ENCODE measurements at places on chromosomes 11 and 22. TPM values are rescaled to one million over a fixed set of nuclear protein-coding genes. Genes with fewer than 3 reads are reported as not detected.
A peak's percentile ranks its signal among the peaks of the same experiment; 100 is the strongest.

The MOGAT2 gene
- total RNA-seq = not detected

GRCh38 chr11:69301455-69302401 is 7.8 kb downstream of the MYEOV start:
- no peak for DNase-seq

The DRD4 gene
- 0.16 TPM for total RNA-seq

GRCh38 chr11:44535191-44535980 is 30.1 kb upstream of the CD82 start:
- no peak for DNase-seq

- no peak for DNase-seq
Measured at GRCh38 chr22:25380122-25380747, 160.8 kb downstream of the CRYBB2 start.

The PHLDB1 gene
- 1.3 TPM for total RNA-seq

DNA sequence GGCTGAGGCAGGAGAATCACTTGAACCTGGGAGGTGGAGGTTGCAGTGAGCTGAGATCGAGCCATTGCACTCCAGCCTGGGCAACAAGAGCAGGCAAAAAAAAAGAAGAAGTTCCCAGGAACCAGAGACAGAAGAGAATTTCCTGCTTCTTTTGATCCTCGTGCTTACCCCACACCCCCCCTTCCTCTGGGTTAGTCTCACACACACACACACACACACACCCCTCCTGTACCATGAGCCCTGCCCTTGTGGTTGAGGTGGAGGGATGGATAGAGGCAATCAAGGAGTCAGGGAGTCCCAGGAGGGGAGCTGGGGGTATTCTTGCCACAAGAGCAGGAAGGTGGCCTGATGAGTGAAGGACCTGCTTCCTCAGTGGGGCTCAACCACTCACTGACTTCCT is 4.1 kb upstream of the UBE2L6 start:
- no peak for DNase-seq

DNA sequence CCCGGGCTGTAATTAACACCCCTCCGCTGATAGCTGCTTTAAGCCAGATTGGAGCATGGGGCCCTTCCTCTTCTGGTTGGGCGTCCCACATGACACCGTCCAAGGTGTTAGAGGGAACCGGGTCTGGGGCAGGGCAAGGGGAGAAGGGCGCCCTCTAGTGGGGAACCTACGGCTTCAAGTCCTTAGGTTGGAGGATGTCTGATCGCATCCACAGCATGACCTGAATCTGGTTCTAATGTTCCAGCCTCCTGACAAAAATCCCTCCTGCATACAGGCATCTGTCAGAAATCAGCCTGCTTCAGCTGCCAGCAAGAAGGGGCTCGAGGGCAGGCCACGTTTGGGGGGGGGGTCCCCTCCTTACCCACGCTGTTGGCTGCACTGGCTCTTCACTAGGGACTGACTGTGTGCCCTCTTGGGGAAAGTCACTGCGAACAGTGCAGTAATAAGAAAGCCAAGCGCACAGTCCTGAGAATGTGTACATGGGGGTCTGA is 94.2 kb upstream of the TBCEL start:
- DNase-seq = peak; percentile 55

The OR51I1 gene
- total RNA-seq = not detected

DNA sequence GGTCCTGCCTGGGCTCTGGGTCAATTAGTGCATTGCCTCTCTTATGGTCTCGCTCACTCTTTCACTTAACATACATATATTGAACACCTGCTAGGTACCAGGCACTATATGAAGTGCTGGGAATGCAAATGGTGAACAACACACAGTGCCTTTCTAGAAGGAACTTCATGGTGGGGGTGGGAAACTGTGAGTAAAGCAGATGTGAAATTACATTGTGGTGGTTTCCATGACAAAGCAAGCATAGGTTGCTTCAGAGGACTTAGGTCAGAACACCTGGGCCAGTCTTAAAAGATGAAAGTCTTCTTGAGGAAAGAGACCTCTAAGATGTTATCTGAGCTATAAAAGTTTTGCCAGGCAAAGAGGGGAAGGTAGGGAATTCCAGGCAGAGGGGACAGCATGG is 231.3 kb downstream of the BUD13 start:
- DNase-seq = no peak

DNA sequence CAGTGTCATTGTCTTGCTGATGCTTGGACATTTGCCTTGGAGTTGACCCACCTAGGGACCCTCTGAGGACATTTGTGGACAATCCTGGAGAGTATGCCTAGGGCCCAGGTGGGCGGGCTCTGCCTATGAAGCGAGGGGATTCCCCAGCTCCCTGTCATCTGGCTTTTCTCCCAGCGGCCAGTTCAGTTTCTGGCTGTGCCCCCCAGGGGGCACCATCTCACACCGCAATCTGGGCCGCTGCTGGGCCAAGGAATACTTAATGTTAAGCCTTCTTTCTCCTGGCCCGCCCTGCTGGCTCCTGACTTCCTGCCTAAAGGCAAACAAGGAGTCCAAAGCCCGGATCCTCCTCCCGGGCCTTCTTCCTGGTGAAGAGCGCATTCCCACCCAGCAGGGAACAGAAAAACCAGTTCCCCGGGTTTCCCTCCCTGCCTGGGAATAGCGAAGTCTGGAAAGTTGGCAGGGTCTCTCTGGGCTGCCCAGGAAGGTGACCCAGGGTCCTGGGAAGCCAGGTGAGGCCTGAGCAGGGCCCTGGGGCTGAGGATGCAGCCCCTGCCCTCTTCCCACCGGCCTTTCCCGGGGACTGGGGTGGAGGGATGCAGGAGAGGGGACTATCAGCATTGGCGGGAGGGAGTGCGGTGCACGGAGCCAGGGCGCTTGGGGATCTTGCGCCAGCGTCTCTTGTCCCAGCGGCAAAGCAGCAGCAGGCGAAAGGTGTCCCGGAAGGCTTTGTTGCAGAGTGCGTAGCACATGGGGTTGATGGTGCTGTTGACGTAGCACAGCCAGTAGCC is 11.9 kb downstream of the CHRM1 start:
- DNase-seq = no peak

DNA sequence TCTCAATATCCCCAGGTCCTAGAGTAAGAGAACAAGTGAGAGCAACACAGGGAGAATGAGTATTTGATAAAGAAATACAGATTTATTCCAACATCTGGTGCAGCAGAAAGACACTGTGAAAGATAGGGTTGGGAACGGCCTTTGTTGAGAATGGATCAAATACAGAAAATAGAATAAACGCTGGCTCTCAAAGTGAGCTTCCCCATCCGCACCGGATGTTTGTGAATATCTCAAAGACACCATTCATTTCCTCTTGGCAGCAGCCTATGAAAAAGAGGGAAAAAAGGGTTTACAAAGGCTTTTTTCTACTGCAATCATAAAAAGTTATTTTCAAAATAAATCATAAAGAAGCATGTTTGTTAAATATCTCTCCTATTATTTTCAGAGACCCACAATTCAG is 279.3 kb downstream of the CASP12 start:
- no peak for DNase-seq

The ATXN10 gene
- 112 TPM for total RNA-seq

- DNase-seq = peak; percentile 22
Measured at GRCh38 chr11:8040921-8041285, 40.1 kb upstream of the TUB start.

DNA sequence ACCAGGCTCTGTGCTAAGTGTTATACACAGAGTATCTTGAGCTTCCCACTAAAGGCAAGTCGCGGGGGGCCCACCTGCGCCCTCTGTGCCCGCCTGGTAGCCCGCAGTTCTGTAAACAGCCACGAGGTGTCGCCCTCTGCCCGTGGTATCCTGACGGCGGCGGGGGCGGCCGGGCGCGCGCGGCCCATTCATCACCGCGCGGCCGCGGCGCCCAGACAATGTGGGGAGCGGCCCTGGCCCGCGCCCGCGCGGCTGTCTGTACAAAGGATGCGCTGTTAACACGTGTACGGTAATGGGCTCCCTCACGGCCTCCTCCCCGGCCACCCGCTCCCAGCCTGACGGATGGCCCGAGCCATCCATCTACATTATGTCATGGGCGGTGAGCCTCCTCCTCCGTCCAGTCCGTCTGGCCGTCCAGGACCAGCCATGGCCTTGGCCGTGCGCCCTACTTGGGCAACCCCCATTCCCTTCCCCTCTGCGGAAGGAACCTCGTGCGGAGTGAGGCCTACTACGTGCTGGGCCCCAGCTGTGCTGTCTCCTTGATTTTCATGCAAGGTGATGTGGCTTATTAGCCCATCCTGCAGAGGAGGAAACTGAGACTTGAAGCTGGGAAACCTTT is 99.4 kb downstream of the MIAT start:
- peak; percentile 53 for DNase-seq

The CPT1A gene
- total RNA-seq = 46.1 TPM

GRCh38 chr11:30358536-30358935 is 35.6 kb downstream of the ARL14EP start:
- no peak for DNase-seq

The C22orf31 gene
- total RNA-seq = not detected

DNA sequence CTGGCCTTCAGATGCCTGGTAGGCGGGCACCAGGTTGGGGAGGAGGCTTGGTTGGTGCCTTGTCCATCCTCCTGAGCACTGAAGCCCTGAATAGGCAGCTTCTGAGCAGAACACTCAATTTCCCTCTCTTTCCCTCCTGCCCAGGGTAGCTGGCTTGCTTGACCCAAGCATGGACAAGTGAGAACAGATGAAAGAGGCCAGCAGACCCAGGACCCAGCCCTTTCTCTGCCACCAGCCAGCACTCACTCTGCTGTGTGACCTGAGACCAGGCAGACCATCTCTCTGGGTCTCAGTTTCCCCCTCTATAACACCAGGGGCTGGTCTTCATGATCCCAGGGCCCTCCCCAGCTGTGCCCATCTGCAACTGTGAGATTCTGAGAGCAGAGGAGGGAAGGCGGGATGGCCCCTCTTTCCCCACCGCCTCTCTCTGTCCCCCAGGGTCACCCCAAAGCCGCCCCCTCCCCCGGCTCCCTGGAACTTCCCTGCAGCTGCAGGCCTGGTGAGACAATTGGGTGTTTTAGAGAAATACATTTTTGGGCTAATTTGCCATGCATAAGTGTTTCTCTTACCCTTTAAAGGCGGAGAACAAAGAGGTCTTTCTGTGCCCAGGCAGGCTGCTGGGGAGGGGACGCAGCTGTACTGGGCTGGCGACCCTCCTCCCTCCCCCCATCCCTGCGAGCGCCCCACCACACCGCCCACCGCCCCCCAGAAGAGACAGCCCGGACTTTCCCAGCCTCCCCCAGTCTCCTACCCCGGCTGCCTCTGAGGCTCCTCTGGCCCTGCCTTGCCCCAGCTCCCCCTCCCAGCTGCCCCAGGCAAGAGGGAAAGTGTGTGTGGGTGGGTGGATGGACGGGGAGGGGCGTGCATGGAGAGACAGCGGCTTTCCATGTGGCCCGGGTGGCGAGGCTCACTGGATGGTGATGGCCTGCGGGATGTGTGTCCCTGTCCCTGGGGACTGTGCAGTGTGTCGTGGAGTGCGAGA is 30.8 kb upstream of the PICK1 start:
- no peak for DNase-seq

GRCh38 chr11:73463359-73463758 is 87.2 kb downstream of the RELT start:
- DNase-seq = no peak

The EFCAB6 gene
- total RNA-seq = 0.32 TPM

The ADORA2A gene
- total RNA-seq = 21.1 TPM

The DEFB131B gene
- not detected for total RNA-seq

The SLC37A2 gene
- total RNA-seq = 0.91 TPM

The PGM2L1 gene
- 10.1 TPM for total RNA-seq

The KRTAP5-8 gene
- not detected for total RNA-seq

- no peak for DNase-seq
Measured at GRCh38 chr22:27358096-27358870, 443.3 kb downstream of the MN1 start.

- DNase-seq = no peak
Measured at GRCh38 chr11:34266090-34266912, 91.5 kb downstream of the ABTB2 start.

The WNT7B gene
- not detected for total RNA-seq

GRCh38 chr11:76240666-76241065 is 34.4 kb upstream of the WNT11 start:
- DNase-seq = no peak

GRCh38 chr11:106813806-106814205 is 204.5 kb downstream of the GUCY1A2 start:
- no peak for DNase-seq

GRCh38 chr11:17767914-17768313 is 33.3 kb downstream of the KCNC1 start:
- DNase-seq = no peak

The SCGB1D2 gene
- not detected for total RNA-seq

- DNase-seq = peak; percentile 62
Measured at GRCh38 chr11:72328366-72329224, 84.6 kb upstream of the PHOX2A start.

The VSIG10L2 gene
- total RNA-seq = not detected

DNA sequence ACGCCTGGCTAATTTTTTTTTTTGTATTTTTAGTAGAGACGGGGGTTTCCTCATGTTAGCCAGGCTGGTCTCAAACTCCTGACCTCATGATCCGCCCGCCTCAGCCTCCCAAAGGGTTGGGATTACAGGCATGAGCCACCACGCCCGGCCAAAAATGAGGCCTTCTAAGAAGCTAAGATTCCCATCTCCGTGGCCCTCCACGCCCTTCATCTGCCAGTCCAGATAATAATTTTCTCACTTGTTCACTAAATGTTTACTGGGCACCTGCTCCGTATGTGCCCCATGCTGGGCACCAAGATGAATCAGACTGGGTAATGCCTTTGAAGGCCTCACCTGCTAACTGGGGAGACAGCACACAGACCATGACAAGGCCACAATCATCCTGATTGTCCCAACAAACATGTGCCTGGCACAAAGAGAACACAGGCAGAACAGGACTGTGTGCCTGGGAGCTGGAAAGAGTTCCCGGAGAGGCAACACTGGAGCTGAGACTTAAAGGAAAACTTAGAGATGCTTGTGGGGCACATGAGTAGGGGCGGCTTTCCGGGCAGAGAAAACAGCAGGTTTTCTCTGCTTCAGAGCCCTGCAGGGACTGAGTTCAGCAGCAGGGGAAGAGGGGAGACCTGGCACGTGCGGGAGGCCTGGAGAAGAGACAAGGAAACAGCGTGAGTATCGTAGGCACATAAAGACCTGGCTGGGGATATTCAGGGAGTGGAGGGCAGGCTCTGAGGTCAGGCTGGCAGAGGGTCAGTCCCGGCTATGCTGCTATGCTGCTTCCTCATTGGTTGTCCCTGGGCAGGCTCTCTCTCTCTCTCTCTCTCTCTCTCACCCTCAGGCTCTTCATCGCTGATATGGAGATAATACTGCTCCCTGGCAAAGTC is 2.4 kb downstream of the KIAA0930 start:
- DNase-seq = no peak

GRCh38 chr22:20600137-20600673 is 92.8 kb downstream of the MED15 start:
- no peak for DNase-seq

DNA sequence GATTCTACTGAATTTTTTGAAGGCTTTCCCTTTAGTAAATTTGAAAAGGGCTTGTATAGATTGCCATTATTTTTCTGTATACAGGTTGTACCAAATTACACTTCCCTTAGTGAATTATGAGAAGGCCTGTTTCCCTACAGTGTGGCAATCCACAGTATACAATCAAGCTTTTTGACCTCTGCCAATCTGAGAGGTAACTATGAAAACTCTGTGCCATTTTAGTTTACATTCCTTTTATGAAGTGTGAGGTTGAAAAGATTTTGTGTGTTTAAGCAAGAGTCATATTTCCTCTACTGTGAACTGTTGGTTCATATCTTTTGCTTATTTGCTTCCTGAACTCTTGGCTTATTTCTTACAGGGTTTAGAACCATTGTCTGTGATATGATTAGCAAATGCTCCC is 432.5 kb downstream of the KCNA4 start:
- no peak for DNase-seq
